ENCODE measurements at places on chromosomes 4 and X.

GRCh38 chrX:769796-770195 lies 139.2 kb downstream of the SHOX start:
- no peak for DNase-seq

DNA sequence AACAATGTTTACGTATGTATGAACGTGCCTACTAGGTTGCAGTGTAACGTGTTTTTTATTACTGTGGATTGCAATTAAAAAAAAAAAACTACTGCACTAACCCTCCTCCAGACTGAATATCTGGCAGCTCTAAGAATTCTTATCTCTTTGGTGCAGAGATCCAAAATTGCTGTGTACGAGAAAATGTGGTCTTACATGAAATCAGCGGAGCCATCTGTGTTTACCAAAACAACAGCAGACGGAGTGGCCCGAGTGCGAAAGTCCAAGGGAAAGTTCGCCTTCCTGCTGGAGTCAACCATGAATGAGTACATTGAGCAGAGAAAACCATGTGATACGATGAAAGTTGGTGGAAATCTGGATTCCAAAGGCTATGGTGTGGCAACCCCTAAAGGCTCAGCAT lies 268.1 kb downstream of the THOC2 start:
- DNase-seq, result no peak

DNA sequence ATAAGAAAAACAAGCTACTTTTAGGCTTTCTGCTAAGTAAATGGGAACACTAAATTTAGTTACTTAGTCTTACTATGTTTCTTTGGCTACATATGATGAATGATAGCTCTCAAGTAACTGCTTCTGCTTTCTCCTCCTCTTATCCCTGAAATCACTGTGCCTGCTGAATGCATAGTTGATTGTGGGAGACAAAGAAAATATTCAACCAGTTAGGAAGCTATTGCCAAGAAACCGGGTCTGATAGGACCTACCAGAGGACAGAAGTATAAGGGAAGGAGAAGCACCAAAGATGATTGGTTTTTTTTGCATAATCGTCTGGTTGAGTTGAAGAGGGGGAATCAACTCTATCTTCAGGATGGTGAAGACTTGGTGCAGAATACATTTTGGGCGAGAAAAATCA lies 28.0 kb upstream of the NDUFC1 start:
- DNase-seq, result no peak

DNA sequence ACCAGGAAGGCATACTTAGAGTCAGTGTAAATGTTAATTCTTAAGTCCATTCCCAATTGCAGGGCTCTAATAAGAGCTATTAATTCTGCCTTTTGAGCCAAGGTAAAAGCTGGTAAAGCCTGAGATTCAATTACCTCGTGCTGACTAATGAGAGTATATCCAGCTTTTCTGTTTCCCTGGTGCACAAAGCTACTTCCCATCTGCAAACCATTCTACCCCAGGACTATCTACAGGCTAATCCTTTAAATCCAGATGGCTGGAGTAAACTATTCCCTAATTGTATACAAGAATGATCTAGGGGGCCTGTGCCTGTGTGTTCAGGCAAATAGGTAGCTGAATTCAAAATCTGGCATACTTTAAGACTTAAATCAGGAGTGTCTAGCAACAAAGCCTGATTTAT lies 365.0 kb downstream of the GPM6A start:
- DNase-seq, result no peak

DNA sequence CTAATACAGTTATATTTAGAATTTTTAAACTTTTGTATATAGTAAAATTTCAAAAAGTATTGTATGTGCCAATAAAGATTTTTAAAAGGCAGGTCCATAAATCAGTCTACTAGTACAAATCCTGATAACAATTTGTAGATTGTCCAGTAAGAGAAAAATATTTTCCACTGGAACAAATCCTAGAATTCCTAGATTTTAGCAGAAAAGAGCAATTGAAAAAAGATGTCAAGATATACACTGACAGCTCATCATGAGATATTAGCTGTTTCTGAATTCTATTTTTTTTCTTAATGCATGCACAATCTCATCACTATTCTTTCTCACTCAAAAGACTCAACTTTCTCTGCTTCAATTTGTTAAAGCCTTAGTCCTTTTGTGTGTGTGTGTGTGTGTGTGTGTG lies 289.2 kb upstream of the MAD2L1 start:
- no peak for DNase-seq

GRCh38 chrX:19448077-19448476 lies 67.2 kb downstream of the MAP3K15 start:
- DNase-seq, result no peak

- no peak for DNase-seq
These were observed 1477.4 kb downstream of the ARAP2 start for GRCh38 chr4:34766935-34767334.

GRCh38 chrX:19121898-19122640 lies at the start of gene ADGRG2:
Gene ADGRG2, minus strand, starts transcription at chrX:19122468. Its CDS starts 53,634 bp downstream, at chrX:19068834.
- no peak for DNase-seq

DNA sequence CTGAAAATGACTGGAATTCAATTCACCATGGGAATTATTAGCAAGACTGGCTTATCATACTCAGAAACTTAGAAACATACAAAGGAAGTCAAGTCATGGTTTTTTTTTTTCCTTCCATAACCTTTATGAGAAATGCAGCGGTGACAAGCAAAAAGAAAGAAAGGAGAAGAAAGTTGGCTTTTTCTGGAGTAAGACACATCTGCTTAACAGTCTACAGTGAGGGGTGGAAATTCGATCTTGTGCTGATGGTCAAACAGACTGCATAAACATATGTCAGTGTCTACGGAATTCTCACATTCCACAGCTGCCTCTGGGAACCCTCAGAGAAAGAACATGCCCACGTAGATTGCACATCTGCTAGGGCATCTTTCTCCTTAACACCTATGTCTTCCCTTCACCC lies 54.6 kb downstream of the PROM1 start:
- peak; percentile 6 for DNase-seq

- no peak for DNase-seq
These were observed 21.8 kb upstream of the IQSEC2 start for GRCh38 chrX:53303195-53303594.

DNA sequence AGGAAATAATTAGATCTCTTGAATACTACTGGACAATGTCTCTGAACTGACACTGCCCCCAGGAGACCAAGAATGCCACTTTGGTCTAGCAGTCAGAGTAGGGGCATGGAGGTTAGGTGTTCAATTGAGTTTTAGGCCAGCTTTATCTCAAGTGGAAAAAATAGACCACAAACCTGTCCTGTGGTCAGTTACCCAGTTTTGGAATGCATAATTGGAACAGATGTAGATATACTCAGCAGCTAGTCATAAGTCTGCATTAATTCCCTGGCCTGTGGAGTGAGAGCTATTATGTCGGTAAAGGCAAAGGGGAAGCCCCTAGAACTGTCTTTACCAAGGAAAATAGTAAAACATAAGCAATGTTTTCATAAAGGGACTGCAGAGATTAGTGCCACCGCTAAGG lies 587.7 kb downstream of the GLUD2 start:
- no peak for DNase-seq

DNA sequence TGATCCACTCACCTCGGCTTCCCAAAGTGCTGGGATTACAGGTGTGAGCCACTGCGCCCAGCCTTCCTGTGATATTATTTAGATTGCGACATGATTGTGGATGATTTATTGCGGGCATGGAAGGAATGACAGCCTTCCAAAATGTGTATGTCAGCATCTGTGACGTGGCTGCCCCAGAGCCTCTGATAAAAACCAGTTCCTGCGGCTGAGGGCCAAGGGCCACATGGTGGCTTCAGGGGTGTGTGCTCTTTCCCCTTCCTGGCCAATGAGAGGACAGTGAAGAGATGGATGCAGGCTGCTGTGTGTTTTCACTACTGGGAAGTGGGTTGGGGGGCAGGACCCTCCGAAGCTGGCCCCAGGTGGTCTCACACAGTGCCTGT lies 57.4 kb upstream of the HGFAC start:
- DNase-seq, result no peak

DNA sequence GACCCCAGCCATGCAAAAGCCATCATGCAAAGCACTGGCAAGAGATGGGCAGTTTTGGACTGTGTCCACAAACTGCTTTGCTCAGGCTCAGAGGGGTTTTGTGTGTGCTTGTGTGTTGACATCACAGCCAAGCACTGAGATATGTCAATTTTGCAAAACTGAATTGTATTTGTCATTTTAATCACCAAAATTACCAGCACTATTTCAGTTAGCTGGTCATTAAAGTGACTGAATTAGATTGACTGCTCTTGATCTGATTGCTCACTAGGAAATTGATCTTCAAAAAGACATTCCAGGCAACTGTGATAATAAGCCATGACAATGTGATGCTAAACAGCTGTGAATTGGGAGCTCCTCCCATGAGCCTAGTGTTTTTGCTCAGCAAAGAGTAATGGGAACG lies 337.3 kb upstream of the GNPDA2 start:
- DNase-seq, result no peak

GRCh38 chrX:9844936-9845577 lies 58.8 kb downstream of the SHROOM2 start:
- no peak for DNase-seq

- no peak for DNase-seq
These were observed 20.8 kb upstream of the FAM13A start for GRCh38 chr4:89077761-89078160.

DNA sequence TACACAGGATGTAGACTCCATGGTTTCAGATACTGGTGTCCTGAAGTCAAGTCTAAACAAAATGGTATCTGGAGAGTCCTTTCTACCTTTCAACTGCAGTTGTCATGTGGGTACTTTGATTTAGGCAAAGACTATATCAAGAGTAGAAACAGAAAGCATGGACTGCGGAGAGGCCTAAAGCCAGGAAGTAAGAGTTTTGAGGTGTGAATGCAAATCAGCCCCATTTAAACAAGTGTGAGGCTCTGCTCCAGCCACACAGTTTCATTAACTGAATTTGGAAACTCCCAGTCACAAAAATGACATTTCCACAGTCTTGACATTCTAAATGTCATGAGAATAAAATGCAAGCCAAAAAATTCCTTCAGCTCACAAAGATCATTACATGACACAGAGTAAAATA lies 87.2 kb upstream of the MCF2 start:
- DNase-seq, result no peak

DNA sequence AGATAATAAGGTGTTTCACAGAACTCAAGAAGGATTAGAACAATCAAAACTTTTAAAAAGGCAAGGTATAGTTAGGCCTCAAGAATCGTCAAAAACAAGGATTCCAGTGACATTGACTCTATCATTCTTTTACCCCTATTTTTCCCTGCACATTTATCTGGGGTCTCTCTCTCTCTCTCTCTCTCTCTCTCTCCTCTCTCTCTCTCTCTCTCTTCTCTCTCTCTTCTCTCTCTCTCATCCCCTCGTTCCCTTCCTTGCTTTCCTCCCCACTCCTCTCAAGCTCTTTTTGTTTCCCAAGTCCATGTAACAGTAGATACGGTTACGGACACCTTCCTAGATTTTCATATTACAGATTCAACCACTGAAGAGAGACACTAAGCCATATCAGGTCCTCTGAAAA lies 3.2 kb upstream of the TMLHE start:
- no peak for DNase-seq

DNA sequence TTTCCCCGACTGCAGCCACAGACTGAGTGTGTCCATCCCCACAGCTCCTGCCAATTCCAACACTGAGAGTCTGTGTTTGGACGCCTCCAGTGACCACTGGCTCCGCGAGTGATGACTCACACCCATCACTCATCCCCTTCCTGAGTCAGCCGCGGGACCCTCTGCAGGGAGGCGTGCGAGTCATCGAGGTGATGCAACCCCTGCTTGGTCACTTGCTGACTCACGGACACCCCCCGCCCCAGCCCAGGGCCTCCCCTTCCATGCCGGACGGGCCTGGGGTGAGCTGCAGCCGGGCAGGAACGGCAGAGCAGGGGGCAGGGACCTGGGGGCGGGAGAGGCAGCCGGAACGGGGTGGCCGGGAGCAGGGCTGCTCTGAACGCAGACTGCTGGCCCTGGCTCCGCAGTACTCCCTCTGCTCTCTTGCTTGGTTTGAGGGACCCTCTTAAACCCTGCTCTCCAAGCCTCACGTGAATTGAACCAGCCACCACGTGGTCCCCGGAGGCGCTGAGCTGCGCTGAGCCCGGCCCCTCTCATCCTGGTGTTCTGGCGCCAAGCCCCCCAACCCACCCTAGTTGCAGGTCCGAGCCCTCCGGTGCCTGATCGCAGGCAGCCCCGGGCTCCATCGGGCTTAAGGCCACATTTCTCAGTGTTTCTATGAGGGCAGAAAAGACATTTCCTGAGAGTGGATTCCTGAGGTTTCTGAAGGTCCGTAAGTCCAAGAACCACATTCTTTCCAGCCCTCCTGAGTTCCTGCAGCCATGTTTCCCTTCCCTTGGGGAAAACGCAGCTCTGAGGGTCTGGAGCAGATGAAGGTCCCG lies 32.4 kb downstream of the FGFRL1 start:
- peak; percentile 93 for DNase-seq

GRCh38 chr4:23768541-23768940 lies 121.3 kb downstream of the PPARGC1A start:
- DNase-seq, result no peak

DNA sequence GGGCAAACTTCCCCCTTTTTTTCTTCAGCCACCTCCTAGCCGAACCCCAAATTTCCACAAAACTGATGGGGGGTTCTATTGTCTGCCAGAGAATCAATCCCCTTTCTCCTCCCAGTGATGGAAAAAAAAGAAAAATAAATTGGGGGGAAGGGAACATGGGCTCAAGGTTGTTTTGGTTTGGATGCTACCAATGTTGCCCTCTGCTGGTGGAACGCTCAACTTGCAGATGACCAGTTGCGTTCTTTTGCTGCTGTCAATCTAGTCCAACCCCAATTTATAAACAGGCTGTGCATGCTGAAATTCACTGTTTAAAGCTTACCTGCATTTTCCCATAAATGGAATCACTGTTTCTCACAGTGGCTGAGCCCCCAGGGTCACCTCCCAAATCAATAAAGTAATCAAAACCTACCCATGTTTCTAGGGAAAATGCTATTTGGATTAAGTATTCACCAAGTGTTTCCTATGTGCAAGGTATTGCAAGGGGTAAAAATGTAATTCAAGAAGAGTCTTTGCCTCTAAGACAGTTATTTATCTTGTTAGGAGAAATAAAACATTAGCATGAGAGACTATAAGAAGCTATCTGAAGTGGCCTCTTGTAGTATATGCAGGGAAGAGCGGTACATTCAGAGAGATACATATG lies 116.7 kb upstream of the TMEM164 start:
- no peak for DNase-seq

- DNase-seq, result no peak
These were observed 46.6 kb downstream of the MAOA start for GRCh38 chrX:43702660-43703059.

DNA sequence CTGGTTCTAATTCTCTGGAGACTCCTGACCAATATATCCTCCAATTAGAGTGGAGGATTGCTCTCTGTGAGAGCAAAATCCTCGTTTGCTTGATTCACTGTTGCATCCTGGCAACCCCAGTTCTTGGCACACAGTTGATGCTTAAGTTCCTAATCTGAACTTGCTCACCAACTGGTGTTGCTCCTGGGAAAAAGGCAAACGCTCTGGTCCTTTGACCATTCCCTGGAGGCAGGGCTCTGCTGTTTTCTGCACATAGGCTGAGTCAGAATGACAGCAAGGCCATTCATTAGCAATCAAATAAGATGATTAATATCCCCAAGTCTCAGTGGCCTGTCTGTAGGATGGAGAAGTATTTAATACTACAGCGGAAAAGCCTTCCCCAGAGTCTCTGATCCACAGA lies 172.7 kb upstream of the TBC1D9 start:
- DNase-seq, result no peak

GRCh38 chr4:63348735-63349673 lies 1060.2 kb downstream of the TECRL start:
- no peak for DNase-seq

GRCh38 chr4:108106186-108106585 lies 62.5 kb downstream of the LEF1 start:
- no peak for DNase-seq
